ENCODE measurements at places on chromosomes 16 and 17. TPM values are rescaled to one million over a fixed set of nuclear protein-coding genes. Genes with fewer than 3 reads are reported as not detected.

CDRT4 gene
- 13.4 TPM for total RNA-seq

PPY gene
- total RNA-seq = not detected

- H3K4me3 ChIP-seq = no peak overlapping the region
- H3K4me1 ChIP-seq = no peaks in the 10 kb centered on the region
- no peaks in the 10 kb centered on the region for H3K36me3 ChIP-seq
- no peak for DNase-seq
- no peaks in the 10 kb centered on the region for H3K27me3 ChIP-seq
Measured at GRCh38 chr17:27996202-27997043, 46.1 kb upstream of the NLK start.

GRCh38 chr16:88102597-88102996 is 151.4 kb downstream of the BANP start:
- H3K27ac ChIP-seq = no peak overlapping the region
- H3K36me3 ChIP-seq = no peaks in the 10 kb centered on the region
- DNase-seq = peak; percentile 28

ZSCAN10 gene
- not detected for total RNA-seq

GRCh38 chr16:56382901-56383355 is 42.4 kb downstream of the AMFR start:
- H3K4me3 ChIP-seq = no peak overlapping the region
- no peaks in the 10 kb centered on the region for H3K27me3 ChIP-seq
- peaks cover 91% of the 10 kb centered on the region for H3K36me3 ChIP-seq

- peaks cover 14% of the 10 kb centered on the region for H3K4me1 ChIP-seq
- peak overlapping the region; percentile 58 for H3K4me3 ChIP-seq
- H3K27ac ChIP-seq = no peak overlapping the region
- H3K27me3 ChIP-seq = peaks cover 49% of the 10 kb centered on the region
Measured at GRCh38 chr17:81958633-81959342, 2.2 kb downstream of the NOTUM start.

DNA sequence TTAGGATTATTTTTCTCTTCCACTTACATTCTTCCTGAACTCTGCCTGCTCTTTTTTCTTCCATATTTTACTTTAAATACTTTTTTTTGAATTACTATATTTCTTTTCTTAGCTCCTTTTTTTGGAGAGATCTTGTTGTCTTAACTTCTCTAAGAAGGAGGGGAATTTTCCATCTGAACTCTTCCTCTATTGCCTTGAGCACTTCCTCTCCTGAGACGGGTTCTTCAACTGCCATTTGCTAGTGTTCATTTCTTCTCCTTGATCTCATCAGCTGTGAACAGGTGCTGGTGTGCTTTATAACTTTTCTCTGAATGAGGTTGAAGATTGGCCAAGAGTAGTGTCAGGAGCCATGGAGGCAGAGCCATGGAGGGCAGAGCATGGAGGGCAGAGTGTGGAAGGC is 15.1 kb upstream of the CD300LD start:
- H3K4me3 ChIP-seq = no peak overlapping the region
- no peaks in the 10 kb centered on the region for H3K36me3 ChIP-seq
- no peak overlapping the region for H3K27ac ChIP-seq
- no peak for DNase-seq

- no peak overlapping the region for H3K27ac ChIP-seq
- no peaks in the 10 kb centered on the region for H3K4me1 ChIP-seq
- no peaks in the 10 kb centered on the region for H3K36me3 ChIP-seq
- H3K27me3 ChIP-seq = no peaks in the 10 kb centered on the region
Measured at GRCh38 chr17:71975331-71975801, 145.5 kb upstream of the SOX9 start.

Data from lower lobe of right lung (tissue), 2 donors.